Chondrocyte (in vitro differentiated cells): ENCODE measurements at places on chromosomes 3 and 15. TPM values are rescaled to one million over a fixed set of nuclear protein-coding genes. Genes with fewer than 3 reads are reported as not detected.

The DUOXA1 gene
- total RNA-seq, result 0.47 to 0.82 TPM (median 0.64 TPM) in 3 replicates

DNA sequence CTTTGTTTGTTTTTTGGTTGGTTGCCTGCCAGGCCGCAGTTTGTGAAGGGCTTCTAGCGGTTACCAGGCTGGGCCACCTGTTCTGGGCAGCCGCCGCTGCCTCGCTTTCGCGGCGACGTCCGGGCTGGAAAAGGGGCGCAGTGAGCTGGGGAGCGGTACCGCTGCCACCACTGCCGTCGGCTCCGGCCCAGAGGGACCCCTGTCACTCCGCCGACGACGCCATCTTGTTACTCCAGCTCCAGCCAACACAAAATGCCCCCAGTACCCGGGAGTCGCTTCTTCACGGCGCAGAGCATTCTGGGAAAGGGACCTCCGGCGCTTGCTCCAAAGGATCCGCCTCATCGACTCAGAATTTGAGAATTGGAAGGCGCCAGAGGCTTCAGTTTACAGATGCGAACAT is 238.8 kb downstream of the CDIN1 start:
- H3K4me3 ChIP-seq, result no peak overlapping the region
- DNase-seq, result no peak
- H3K4me1 ChIP-seq, result no peaks in the 10 kb centered on the region
- no peaks in the 10 kb centered on the region for H3K36me3 ChIP-seq
- H3K27me3 ChIP-seq, result no peaks in the 10 kb centered on the region
- no peak overlapping the region for H3K27ac ChIP-seq

DNA sequence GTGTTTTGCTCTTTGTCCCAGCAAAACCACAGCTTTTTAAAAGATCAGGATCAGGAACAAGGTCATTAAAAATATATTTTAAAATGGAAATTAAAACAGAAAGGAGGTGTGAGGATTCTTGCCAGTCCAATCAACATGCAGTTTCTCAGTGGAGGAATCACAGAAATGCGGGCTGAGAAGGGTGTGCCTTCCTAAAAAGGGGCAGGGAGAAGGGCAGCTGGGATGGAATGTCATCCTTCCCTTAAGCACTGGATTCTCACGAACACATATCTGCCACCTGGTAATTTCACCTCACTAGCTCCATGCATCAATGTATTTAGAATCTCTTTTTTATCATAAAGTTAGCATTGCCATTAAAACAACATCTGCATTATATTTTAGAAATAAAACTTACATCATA is 21.4 kb downstream of the ABI3BP start:
- H3K4me3 ChIP-seq, result no peak overlapping the region
- no peaks in the 10 kb centered on the region for H3K27me3 ChIP-seq
- H3K4me1 ChIP-seq, result peaks cover 32% of the 10 kb centered on the region
- H3K36me3 ChIP-seq, result no peaks in the 10 kb centered on the region
- peak overlapping the region; percentile 27 for H3K27ac ChIP-seq
- DNase-seq, result no peak

- peak within 1 kb of the TSS; percentile 78 for H3K4me3 ChIP-seq
- peak within 1 kb of the TSS; percentile 81 for H3K27ac ChIP-seq
- H3K36me3 ChIP-seq, result peaks cover 3% of the 10 kb centered on the region
These were observed at the start of gene PLXNB1 for GRCh38 chr3:48429960-48430707. PLXNB1 (minus strand) TSS chr3:48430086; CDS start chr3:48424611, 5,475 bp downstream.

GRCh38 chr15:53196242-53196641 is 406.1 kb upstream of the ONECUT1 start:
- no peak overlapping the region for H3K27ac ChIP-seq
- peaks cover 8% of the 10 kb centered on the region for H3K4me1 ChIP-seq
- no peak overlapping the region for H3K4me3 ChIP-seq
- DNase-seq, result no peak
- peaks cover 22% of the 10 kb centered on the region for H3K27me3 ChIP-seq

DNA sequence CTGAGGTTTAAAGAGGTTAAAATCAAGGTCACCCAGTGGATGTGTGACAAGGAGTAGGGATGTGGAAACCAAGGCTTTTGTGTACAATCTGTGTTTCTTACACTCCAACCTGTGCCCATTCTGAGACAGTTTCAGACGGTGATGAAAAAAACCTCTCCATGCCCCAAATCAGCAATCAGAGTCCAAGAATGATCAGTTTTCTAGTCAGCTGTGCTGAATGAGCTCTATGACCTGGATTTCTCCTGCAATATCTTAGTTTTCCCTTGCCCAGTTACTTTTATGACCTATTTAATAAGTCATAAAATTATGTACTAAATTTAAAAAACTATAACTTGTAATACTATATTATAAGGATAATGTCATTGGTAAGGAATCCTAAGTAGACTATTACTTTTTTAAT is 37.5 kb upstream of the CBLB start:
- H3K27ac ChIP-seq, result peak overlapping the region; percentile 84
- no peaks in the 10 kb centered on the region for H3K27me3 ChIP-seq
- peaks cover 35% of the 10 kb centered on the region for H3K4me1 ChIP-seq
- no peaks in the 10 kb centered on the region for H3K36me3 ChIP-seq
